ENCODE measurements at places on chromosomes 12 and 14.

GRCh38 chr12:121787063-121788025 lies 6.1 kb downstream of the RHOF start:
- DNase-seq = no peak

- DNase-seq = no peak
These were observed 201.0 kb upstream of the GZMB start for GRCh38 chr14:24834956-24835355.

DNA sequence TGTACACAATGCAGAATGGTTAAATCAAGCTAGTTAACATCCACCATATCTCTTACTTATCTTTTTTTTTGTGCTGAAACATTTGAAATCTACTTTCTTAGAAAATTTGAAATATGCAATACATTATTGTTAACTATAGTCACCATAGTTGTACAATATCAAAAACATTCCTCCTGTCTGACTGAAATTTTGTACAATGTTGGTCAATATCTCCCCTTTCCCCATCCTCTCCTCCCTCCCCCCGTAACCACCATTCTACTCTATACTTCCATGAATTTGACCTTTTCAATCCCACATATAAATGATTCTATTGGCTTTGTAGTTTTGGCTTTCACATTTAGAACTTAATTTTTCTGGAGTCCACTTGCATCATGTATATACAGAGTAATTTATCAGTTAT lies 63.5 kb upstream of the DCD start:
- DNase-seq = no peak

DNA sequence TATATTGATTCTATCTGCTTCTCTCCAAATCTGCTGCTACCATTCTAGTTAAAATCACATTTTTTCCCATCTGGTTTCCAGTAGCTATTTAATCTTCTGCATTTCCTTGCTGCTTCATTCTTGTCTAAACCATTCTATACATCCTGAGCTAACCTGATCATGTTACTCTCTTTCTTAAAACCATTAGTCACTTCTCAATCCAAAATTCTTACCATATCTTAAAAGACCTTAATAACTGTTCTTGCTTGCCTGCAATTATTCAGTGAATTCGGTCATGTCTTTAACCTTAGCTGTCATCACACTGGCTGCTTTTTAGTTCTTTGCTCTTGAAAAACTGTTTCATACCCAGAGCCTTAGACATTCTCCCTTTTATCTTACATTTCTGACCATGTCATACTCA lies 56.4 kb upstream of the PZP start:
- no peak for DNase-seq

GRCh38 chr12:16136219-16136988 lies 141.1 kb downstream of the SLC15A5 start:
- DNase-seq = no peak

GRCh38 chr14:20415782-20416206 lies 2.5 kb upstream of the TEP1 start:
- DNase-seq = peak; percentile 29

DNA sequence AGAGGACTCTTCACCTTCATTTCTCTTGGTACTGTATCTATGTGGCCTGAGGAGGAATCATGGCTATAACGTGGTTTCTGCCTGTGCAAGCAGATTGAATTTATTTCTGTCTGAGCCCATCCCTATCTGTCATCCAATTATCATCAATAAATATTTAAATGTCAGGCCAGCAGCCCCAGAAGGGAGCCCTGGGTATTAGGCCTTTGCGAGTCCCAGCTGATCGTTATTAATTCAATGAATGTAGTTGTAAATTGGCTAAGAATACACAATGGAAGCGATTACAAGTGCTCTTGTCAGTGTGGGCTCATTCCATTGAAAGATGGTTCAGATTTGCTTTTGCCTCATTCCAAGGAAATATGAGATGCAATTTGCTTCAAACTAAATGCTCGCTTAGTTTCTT lies 142.0 kb downstream of the KTN1 start:
- no peak for DNase-seq

DNA sequence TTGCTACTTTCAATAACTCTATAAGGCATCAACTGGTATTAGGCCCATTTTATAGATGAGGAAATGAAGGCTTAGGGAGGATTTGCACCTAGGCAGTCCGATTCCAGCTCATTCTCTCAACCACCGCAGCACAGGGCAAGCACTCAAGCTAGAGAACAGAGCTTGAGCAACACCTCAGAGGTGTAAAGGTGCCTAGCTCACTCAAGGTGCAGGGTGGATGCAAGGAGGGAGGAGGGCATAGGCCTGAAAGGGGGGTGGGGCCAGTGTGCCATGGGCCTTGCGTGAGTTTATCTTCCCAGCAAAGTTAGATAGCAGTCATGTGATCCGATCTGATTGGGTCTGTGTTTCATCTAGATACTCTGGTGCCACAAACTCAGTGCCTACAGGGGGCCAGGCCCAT lies 10.2 kb upstream of the EMP1 start:
- no peak for DNase-seq

GRCh38 chr12:3929875-3930615 lies 56.8 kb upstream of the PARP11 start:
- no peak for DNase-seq

- DNase-seq = peak; percentile 23
These were observed 454.2 kb downstream of the AEBP2 start for GRCh38 chr12:19893514-19893913.

DNA sequence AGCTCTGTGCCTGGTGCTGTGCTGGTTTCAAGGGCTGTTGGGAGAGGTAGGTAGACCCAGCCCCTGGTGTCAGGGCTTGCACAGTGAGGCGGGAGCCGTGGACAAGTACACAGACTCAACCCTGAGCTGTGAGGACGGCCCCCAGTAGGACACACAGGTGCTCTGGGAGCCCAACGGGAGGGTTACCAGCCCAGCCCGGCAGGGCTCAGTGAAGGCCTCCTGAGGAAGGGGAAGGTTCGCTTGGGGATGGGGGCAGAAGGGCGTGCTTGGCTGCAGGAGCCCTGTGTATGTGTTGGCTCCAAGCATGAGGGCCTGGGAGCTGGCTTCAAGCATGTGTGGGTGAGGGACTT lies 58.9 kb downstream of the SLC25A47 start:
- DNase-seq = no peak

DNA sequence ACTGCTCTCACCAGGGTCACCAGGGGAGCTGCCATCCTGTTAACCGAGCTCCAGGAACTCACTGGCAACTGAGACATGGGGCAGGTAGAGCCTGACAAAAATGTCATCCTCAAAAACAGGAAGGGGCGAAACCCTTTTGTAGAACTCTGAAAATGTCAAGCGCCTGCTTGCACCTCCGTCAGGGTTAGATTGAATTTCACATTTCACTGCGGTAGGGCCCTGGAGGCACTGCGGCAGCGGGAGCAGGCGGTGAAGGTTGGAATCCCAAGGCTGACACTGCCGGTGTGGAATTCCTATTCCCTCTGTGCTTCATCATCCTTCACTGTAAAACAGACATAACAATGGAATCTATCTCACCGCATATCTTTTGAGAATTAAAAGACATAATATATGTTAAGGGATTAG lies 142.8 kb upstream of the TMCC3 start:
- DNase-seq = no peak

GRCh38 chr12:97461553-97461952 lies 1.1 kb upstream of the RMST start:
- DNase-seq = no peak

Data from smooth muscle cell of the brain vasculature (primary cell).